Astrocyte (in vitro differentiated cells and primary cell): ENCODE measurements at places on chromosomes 4 and X.

GRCh38 chr4:6372649-6373525, 99.5 kb downstream of the PPP2R2C start:
- no peaks in the 10 kb centered on the region for H3K4me1 ChIP-seq
- peak; percentile 2 for DNase-seq
- no peak overlapping the region for H3K4me3 ChIP-seq
- H3K27ac ChIP-seq, result no peak overlapping the region

DNA sequence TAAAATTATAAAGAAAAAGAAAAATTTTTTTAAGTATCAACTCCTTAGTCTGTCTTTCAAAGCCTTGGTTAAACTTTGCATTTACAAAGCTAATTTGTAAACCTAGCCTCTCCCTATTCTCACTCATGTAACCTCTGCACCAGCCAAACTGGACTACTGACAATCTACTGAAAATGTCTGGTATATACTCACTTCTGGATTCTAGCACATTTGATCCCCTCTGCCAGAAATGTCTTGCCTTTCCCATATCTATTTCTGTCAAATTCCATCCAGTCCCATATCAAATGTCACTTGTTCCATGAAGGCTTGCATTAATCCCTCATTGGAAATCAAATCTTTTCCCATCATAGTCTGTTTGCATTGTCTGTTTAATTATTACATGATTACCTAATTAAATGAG, 105.8 kb upstream of the KLHL13 start:
- H3K4me3 ChIP-seq, result no peak overlapping the region
- no peaks in the 10 kb centered on the region for H3K36me3 ChIP-seq
- peaks cover 5% of the 10 kb centered on the region for H3K4me1 ChIP-seq
- H3K27me3 ChIP-seq, result no peaks in the 10 kb centered on the region

GRCh38 chr4:75036046-75036830, 103.3 kb downstream of the PARM1 start:
- no peak overlapping the region for H3K4me3 ChIP-seq
- H3K27ac ChIP-seq, result no peak overlapping the region
- H3K4me1 ChIP-seq, result no peaks in the 10 kb centered on the region
- no peaks in the 10 kb centered on the region for H3K27me3 ChIP-seq
- no peak for DNase-seq

- H3K4me1 ChIP-seq, result no peaks in the 10 kb centered on the region
- DNase-seq, result no peak
- no peak overlapping the region for H3K4me3 ChIP-seq
- H3K27me3 ChIP-seq, result no peaks in the 10 kb centered on the region
These were observed 63.2 kb upstream of the SLC4A4 start for GRCh38 chr4:71275570-71275969.

DNA sequence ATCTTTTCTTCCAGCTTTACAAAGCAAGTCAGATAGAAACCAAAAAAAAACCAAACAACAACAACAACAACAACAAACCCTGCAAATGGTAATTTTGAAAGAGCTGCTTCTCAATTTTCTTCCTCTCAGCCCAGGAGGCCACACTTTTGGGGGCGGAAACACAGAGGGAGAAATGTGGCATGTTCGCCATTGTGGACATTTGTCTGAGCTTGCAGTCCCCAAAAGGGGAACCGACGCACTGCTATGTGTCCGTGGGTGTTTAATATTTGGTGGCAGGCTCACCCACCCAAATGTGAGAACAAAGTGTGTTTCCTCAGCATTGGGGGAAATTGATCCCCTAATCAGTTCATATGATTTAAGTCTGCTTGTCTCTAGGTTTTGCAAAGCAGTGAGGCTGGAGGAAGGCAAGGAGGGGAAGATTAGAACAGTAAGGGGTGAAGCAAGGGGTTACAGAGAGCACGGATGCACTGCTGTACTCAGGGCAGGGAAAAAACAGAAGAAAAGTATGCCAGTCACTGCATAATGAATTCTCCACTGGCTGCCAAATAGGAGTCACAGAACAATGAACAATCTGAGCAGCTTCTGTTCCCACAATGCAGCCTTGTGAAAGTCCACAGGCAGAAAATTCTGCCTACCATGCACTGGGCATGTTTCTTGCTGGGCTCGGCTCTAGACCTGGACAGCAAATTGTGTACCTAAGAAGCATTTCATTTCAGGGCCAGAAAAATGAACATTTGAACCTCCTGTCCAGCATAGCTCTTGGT, 74.7 kb upstream of the GPM6B start:
- no peak overlapping the region for H3K4me3 ChIP-seq
- DNase-seq, result no peak
- H3K4me1 ChIP-seq, result peaks cover 19% of the 10 kb centered on the region
- H3K27me3 ChIP-seq, result no peaks in the 10 kb centered on the region
- no peaks in the 10 kb centered on the region for H3K36me3 ChIP-seq
- H3K27ac ChIP-seq, result no peak overlapping the region

DNA sequence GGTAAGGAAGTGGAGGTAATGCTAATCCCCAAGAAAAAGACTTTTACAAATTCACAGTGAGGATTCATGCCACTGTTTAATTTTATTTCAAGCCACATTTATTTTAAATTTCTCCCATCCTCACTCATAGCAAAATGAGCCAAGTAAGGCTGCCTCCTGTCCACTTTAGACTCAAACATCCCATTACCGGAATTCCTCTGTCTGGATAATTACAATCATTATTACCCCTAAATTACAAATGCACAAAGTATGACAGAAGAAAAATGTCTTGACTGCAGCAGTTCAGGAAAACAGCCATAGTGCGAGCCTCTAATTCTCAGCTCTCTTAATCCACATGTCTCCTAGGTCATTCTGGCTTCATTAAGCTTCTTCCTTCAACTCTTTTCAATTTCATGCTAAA, 57.0 kb downstream of the MAPK10 start:
- H3K36me3 ChIP-seq, result no peaks in the 10 kb centered on the region
- H3K4me1 ChIP-seq, result no peaks in the 10 kb centered on the region
- H3K4me3 ChIP-seq, result no peak overlapping the region
- H3K27ac ChIP-seq, result no peak overlapping the region

- peaks cover 39% of the 10 kb centered on the region for H3K4me1 ChIP-seq
- H3K4me3 ChIP-seq, result no peak overlapping the region
- H3K27me3 ChIP-seq, result no peaks in the 10 kb centered on the region
- no peak for DNase-seq
- no peak overlapping the region for H3K27ac ChIP-seq
These were observed 11.6 kb downstream of the IL15 start for GRCh38 chr4:141647966-141648365.

DNA sequence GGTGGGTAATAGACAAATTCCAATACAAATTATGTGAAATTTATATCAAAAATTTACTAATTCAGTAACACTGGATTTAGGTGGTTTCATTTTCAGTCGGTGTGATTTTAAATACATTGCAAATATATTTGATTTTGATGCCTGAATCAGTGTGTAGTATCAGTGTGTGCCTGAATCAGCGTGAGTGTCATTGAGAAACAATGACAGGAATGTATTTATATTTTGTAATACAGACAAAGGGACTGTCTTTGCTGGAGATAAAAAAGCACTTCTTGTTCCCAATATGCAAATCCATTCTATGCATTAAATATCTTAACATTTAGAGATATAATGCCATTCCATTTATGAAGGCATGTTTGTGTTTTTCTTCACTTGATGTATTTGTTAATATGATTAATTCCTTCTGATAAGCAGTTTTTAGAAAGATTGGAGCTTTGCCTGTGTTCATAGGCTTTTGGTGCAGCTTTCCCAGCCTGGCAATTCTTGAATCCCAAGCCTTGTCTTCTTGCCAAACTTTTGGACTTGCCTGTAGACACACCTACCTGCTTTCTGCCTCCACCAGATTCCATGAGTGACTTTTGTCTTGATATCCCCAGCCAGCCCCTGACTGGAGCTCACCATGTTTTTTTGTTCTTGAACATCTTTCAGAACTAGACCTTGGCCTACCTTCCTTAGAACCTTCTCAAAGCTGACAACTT, 243.8 kb downstream of the ADGRL3 start:
- H3K4me3 ChIP-seq, result no peak overlapping the region
- peak; percentile 58 for DNase-seq
- peak overlapping the region; percentile 57 for H3K27ac ChIP-seq
- no peaks in the 10 kb centered on the region for H3K27me3 ChIP-seq
- H3K36me3 ChIP-seq, result no peaks in the 10 kb centered on the region

DNA sequence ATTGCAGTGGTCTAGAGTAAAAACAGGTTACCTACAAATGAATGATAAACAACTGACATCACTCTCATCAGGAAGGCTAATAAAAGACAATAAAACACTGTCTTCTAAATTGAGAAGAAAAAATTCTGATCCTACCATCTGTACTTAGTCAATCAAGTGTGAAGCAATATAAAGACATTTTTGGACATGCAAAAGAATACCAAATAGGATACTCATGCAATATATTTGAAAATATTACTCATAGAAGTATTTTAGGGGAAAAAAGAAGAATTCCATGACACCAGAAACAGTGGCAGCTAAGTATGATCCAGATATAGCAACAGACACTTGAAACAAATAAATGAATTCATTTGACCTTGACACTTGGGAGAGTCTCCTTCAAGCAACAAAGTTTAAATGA, 63.8 kb upstream of the FAM120C start:
- H3K4me1 ChIP-seq, result no peaks in the 10 kb centered on the region
- H3K4me3 ChIP-seq, result no peak overlapping the region
- H3K27ac ChIP-seq, result no peak overlapping the region
- H3K27me3 ChIP-seq, result no peaks in the 10 kb centered on the region
- DNase-seq, result no peak
- H3K36me3 ChIP-seq, result no peaks in the 10 kb centered on the region

- DNase-seq, result no peak
- H3K36me3 ChIP-seq, result no peaks in the 10 kb centered on the region
These were observed 4.9 kb downstream of the PLS3 start for GRCh38 chrX:115565888-115566287.

GRCh38 chrX:9611436-9612145, 146.7 kb downstream of the TBL1X start:
- peak; percentile 12 for DNase-seq
- peak overlapping the region; percentile 6 for H3K27ac ChIP-seq
- no peaks in the 10 kb centered on the region for H3K36me3 ChIP-seq
- no peaks in the 10 kb centered on the region for H3K27me3 ChIP-seq

DNA sequence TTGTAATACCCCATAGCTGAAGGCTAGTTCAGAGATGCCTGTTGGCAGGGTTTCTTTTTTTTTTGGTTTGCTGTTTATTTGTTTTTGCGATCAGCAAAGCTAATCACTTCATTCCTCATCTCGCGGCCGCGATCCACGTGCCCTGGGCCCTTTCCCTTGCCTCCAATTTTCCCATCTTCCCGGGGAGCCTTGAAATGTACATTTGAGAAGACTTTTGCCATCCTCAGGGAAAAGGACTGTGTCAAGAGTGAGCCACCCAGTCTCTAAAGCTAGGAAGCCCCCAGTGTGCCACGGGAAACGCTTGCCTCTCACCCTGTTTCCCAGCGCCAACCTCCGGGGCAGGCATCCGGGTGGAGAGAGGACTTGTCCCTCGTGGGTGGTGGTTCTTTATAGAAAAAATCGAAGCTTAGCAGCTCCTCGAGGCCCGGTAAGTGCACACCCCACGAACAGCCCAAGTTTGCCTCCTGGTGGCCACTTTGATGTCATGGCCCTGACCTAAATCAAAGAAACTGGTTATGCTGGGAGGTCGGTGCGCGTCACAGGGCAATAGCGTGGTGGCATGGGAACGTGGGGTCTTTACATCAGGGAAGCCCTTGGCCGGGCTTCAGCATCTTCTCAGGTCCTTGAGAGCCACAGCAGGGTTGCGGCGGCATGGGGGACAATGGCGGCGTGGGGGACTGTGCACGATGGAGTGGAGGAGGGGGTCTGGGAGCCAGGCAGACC, 42.0 kb downstream of the MAP7D3 start:
- no peak overlapping the region for H3K27ac ChIP-seq
- H3K4me1 ChIP-seq, result peaks cover 8% of the 10 kb centered on the region
- H3K4me3 ChIP-seq, result no peak overlapping the region
- DNase-seq, result peak; percentile 30
- H3K36me3 ChIP-seq, result no peaks in the 10 kb centered on the region

GRCh38 chr4:15443371-15444160, 15.7 kb downstream of the C1QTNF7 start:
- peaks cover 2% of the 10 kb centered on the region for H3K4me1 ChIP-seq
- H3K27me3 ChIP-seq, result no peaks in the 10 kb centered on the region
- H3K36me3 ChIP-seq, result no peaks in the 10 kb centered on the region
- H3K27ac ChIP-seq, result no peak overlapping the region

- H3K27ac ChIP-seq, result no peak overlapping the region
- no peak overlapping the region for H3K4me3 ChIP-seq
- no peaks in the 10 kb centered on the region for H3K36me3 ChIP-seq
These were observed 56.2 kb upstream of the PJA1 start for GRCh38 chrX:69221239-69222102.

DNA sequence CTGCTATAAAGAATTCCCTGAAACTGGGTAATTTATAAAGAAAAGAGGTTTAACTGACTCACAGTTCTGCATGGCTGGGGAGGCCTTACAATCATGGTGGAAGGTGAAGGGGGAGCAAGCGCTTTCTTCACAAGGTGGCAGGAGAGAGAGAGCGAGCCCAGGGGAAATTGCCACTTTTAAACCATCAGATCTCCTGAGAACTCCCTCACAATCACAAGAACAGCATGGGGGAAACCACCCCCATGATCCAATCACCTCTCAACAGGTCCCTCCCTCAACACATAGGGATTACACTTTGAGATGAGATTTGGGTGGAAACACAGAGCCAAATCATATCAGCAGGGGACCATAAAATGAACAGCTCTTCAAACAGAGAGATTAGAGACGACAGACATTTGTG, 198.6 kb downstream of the MAGEB5 start:
- H3K4me3 ChIP-seq, result no peak overlapping the region
- H3K36me3 ChIP-seq, result no peaks in the 10 kb centered on the region
- H3K27ac ChIP-seq, result no peak overlapping the region
- no peaks in the 10 kb centered on the region for H3K27me3 ChIP-seq
- no peaks in the 10 kb centered on the region for H3K4me1 ChIP-seq
- DNase-seq, result no peak

DNA sequence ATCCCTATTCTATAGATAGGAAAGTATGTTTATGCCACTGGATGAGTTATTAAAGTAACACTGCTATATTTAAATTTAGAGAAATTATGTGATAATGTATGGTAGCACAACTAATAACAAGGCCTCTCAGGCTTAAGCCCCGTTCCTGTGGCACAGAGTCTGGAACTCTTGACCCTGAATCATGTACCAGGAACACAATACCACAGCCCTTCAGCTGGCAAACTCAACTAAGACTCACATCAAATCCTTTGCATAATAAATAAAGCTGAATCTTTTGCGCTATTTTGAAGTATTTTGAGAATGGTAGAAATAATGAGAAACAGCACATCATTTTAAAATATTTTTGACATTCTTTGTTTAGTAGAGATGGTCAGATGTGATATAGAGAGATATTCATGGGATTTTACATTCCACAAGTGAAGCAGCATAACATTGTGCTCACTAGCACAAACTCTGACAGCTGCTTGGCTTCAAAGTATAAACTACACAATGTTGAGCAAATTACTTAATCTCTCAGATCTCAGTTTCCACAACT, 478.4 kb upstream of the FAM241A start:
- no peak for DNase-seq
- no peaks in the 10 kb centered on the region for H3K36me3 ChIP-seq
- H3K27me3 ChIP-seq, result no peaks in the 10 kb centered on the region
